ENCODE measurements at places on chromosomes 5 and 9. TPM values are rescaled to one million over a fixed set of nuclear protein-coding genes. Genes with fewer than 3 reads are reported as not detected.

The LRRC19 gene
- not detected for total RNA-seq

The RUSC2 gene
- 10.3 TPM for total RNA-seq

The INSYN2B gene
- 10.8 TPM for total RNA-seq

The FOXD4L3 gene
- total RNA-seq: not detected

The RASGEF1C gene
- total RNA-seq: not detected

The PCDHGA12 gene
- total RNA-seq: 4.8 TPM

The MYOT gene
- total RNA-seq: not detected

The KIF20A gene
- total RNA-seq: 24.5 TPM

The DDX4 gene
- total RNA-seq: not detected

The TAF11L8 gene
- not detected for total RNA-seq

The PNPLA7 gene
- 0.47 TPM for total RNA-seq

The ROR2 gene
- total RNA-seq: not detected

The SPATA31D4 gene
- total RNA-seq: not detected

The SAPCD2 gene
- total RNA-seq: 5.5 TPM

The PDLIM4 gene
- 63.1 TPM for total RNA-seq

The NIM1K gene
- not detected for total RNA-seq

The DPH7 gene
- 22.5 TPM for total RNA-seq

The NIPAL4 gene
- total RNA-seq: not detected

The NMUR2 gene
- not detected for total RNA-seq

The MAP3K1 gene
- 12.7 TPM for total RNA-seq

The PCDHGA2 gene
- total RNA-seq: 0.90 TPM

The CHMP5 gene
- 76.5 TPM for total RNA-seq

The IQGAP2 gene
- 3.4 TPM for total RNA-seq

The EQTN gene
- not detected for total RNA-seq

The GFI1B gene
- total RNA-seq: not detected

The C9orf153 gene
- 0.09 TPM for total RNA-seq

The PRELID1 gene
- total RNA-seq: 156 TPM

The GPR151 gene
- total RNA-seq: not detected

The TMEM174 gene
- total RNA-seq: not detected

The PRUNE2 gene
- total RNA-seq: 20.7 TPM

The HEMGN gene
- total RNA-seq: not detected

The SPATA31A3 gene
- not detected for total RNA-seq

The ADRB2 gene
- 3.2 TPM for total RNA-seq

The GARIN3 gene
- total RNA-seq: not detected

The SCGB3A2 gene
- not detected for total RNA-seq

The HIGD2A gene
- 24.7 TPM for total RNA-seq

The MZB1 gene
- total RNA-seq: 0.09 TPM

The SLC36A3 gene
- total RNA-seq: not detected

The QRFP gene
- not detected for total RNA-seq

The CMBL gene
- 6.7 TPM for total RNA-seq

The LMX1B gene
- not detected for total RNA-seq

The LRSAM1 gene
- 12.7 TPM for total RNA-seq

The USP20 gene
- total RNA-seq: 7.6 TPM

The NEUROG1 gene
- total RNA-seq: not detected

The CDKN2A gene
- total RNA-seq: 14.0 TPM

The PAX5 gene
- not detected for total RNA-seq

The HBEGF gene
- total RNA-seq: 17.5 TPM

The SYNPO gene
- 10.0 TPM for total RNA-seq

The PLEKHG4B gene
- total RNA-seq: not detected

The PCDHA12 gene
- 0.19 TPM for total RNA-seq

The N4BP3 gene
- total RNA-seq: 22.8 TPM

The SPINK6 gene
- total RNA-seq: not detected

Measured in endothelial cell of coronary artery (primary cell).